ENCODE measurements at places on chromosomes 16 and 17.

DNA sequence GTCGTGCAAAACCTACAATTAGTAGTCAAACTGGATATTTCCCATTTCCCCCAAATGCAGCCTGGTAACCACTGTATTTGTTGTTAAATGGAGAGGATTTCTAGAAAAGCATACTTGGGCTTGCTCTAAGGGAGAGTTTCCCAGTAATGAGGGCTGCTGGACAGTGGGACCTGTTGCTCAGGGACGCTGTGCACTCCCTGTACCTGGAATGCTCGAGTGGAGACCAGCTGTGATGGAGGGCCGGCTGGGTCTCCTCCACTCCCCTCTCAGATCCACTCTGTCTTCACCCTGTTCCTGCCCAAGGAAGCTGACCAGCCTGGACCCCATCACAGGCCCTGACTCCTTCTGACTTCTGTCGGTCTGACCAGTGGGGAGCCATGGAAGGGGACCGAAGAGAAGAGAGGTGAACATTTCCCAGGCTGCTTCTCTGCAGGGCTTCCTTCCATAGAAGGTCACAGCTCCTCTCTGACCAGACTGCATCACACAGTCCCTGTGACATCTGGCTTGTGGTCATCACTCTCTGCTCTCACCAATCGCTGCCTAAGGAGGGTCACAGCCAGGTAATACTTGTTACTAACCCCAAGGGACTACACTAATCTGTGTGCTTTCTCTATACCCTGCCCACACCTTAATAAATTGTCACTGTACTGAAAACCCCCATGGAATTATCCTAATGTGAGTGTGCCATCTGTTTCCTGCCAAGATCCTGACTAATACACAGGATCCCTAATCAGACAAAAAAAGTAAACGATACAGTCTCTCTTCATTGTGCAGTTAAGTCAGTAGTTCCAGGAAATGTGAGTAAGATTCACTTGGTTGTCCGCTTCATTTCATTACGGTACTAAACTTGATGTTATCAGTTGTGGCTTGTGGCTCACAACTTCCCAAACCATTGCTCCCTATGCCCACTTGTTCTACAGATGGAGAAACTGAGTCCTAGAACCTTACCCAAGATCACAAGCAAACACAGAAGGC, 102.4 kb downstream of the CCT6B start:
- DNase-seq, result peak; percentile 51

DNA sequence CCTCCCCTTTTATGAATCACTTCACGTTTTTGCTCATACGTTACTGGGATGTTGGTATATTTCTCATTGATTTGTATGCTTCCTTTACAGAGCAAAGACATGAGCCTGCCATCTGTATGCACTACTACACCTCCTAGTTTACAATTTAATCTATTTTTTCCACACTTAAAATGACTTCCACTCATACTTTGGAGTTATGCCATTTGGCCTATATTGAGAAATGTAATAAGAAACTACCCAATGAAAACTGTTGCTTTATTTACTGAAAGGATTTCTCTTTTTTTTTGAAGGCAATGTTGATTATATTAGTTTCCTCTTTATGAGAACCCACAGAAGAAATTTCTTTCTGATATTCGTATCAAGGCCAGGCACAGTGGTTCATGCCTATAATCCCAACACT, 43.1 kb downstream of the DUSP14 start:
- no peak for DNase-seq

DNA sequence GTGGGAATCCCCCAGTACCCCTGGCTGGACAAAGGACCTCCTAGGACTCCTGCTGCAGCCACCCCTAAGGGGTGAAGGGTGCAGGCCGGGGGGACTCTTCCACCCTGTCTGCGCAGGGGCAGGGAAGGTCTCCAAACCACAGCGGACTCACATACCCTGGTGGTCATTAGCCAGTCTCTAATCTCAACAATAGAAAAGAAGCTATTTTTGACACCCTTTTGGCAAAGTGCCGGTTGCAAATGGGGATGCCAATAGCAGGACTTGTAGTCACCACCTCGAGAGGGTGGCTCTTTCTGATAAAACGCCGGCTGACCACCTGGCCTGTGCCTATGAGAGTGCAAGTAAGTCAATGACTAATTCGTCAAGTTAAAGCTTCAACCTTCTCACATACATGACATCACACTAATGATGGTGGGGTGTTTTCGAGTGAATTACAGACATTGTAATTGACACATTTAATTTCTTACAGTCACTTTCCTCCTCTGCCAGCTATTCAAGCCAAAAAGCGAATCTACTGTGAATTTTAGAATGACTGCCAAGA, 23.1 kb upstream of the DNAH17 start:
- no peak for DNase-seq

DNA sequence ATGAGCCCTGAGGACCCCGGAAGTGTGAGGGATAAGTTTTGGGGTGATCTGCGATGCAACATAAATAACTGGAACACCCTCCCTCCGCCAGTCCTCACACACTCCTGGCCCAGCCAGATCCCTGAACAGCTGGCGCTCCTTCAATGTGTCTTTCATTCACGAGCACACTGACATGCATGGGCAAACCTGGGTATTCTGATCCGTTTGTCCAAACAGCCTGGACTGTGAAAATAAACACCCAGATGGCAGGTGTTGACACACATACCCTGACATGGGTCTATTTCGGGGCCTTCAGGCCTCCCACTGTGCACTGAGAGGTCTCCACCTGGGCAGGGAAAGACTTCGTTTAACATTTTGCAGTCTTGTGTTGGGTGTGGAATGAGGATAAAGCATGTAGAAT, 3.0 kb upstream of the CPNE2 start:
- no peak for DNase-seq

GRCh38 chr17:3766779-3767178, 34.2 kb downstream of the ITGAE start:
- peak; percentile 53 for DNase-seq

DNA sequence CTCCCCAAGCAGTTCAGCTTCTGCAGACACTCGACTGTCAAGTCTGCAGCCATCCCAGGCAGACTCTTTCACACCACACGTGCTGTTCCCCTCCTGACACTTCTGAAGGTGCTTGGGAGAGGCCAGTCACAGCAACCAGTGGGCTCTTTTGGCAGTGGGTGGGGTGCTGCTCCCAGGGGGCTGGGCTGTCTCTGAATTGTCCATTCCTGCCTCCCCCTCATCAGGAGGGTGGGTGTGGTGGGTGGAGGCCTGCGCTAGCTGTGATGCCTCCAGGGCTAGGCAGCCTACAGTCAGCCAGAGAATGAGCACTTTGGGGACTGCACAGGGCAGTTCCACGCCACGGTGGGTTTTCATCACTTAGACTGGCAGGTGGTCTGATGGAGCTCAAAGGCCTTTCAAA, 10.3 kb downstream of the STARD3 start:
- DNase-seq, result no peak
